ENCODE measurements at places on chromosomes 3 and 15. TPM values are rescaled to one million over a fixed set of nuclear protein-coding genes. Genes with fewer than 3 reads are reported as not detected.
A peak's percentile ranks its signal among the peaks of the same experiment; 100 is the strongest.

The NKIRAS1 gene
- polyA plus RNA-seq, result 17.1 TPM

The MYH15 gene
- polyA plus RNA-seq, result 0.63 TPM

The SNX22 gene
- polyA plus RNA-seq, result 1.9 TPM

The POTEB3 gene
- not detected for polyA plus RNA-seq

The C3orf85 gene
- 17.9 TPM for polyA plus RNA-seq

The PRSS50 gene
- 3.2 TPM for polyA plus RNA-seq

The DCUN1D1 gene
- polyA plus RNA-seq, result 62.2 TPM

The HMG20A gene
- 77.0 TPM for polyA plus RNA-seq

The CRYBG3 gene
- 27.3 TPM for polyA plus RNA-seq

The MST1R gene
- 2.8 TPM for polyA plus RNA-seq

DNA sequence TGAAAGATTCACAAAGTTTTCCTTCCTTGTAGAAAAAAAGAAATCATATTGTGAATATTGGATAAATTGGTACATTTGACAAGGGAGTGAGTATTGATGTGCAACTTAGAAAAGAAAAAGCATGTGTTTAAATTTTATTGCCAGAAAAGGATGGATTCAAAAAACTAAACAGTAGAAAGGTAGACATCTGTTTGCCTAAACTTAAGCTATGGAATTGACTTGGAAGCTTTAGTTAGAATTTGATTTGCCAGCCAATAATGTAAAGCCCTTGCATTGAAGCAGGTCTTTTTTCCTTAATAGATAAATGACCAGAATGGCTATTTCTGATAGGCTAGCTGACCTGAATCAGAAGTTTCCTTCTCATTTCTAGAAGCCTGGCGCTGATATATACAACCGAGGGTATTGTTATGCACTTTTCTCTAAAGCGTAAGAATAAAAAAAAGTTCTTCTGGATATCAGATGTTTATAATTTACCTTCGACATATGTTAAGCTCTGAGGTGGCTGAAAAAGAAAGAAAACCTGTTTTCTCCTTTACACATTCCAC is 4.2 kb downstream of the RARB start:
- no peak for DNase-seq

DNA sequence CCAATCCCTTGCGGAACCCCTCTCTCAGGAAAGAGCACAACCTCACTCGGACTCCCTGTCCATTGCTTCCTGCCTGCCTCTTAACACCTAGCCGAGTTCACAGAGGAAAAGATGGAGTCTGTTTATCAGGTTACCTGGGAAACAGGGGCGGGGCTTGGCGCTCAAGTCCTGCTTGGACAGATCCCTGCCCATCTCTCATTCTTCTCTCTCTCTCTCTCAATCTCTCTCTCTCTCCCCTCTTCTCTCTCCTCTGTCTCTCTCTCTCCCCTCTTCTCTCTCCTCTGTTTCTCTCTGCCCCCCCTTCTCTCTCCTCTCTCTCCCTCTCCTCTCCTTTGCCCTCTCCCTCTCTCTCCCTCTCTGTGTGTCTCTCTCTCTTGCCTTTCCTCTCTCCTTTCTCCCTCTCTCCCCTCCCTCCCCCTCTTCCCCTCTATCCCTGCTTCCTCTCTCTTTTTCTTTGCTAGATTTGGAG is at the start of gene EFHB:
EFHB (minus strand) TSS at position 120 of the 469 bp plus-strand sequence. CDS start 199 bp downstream, outside the sequence.
- peak; percentile 22 for DNase-seq

- no peak for DNase-seq
Measured at GRCh38 chr15:94000606-94001005, 230.8 kb upstream of the MCTP2 start.

- DNase-seq, result no peak
Measured at GRCh38 chr15:53591041-53591440, 168.4 kb downstream of the WDR72 start.

GRCh38 chr15:33226559-33227181 is 32.2 kb upstream of the FMN1 start:
- DNase-seq, result no peak

DNA sequence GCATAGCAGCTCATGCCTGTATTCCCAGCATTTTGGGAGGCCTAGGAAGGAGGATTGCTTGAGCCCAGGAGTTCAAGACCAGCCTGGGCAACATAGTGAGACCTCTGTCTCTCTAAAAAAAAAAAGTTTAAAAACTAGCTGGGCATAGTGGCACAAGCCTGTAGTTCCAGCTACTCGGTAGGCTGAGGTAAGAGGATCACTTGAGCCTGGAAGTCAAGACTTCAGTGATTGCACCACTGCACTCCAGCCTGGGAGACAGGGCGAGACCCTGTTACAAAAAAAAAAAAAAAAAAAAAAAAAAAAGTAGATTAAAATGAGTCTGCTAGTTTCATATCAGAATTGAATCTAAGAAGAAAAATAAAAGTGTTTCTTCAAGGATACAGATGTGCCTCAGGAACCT is 32.4 kb upstream of the ANPEP start:
- DNase-seq, result no peak

- no peak for DNase-seq
Measured at GRCh38 chr3:142929109-142929508, 34.4 kb downstream of the PAQR9 start.

- no peak for DNase-seq
Measured at GRCh38 chr3:145817870-145818483, 343.0 kb downstream of the PLOD2 start.

DNA sequence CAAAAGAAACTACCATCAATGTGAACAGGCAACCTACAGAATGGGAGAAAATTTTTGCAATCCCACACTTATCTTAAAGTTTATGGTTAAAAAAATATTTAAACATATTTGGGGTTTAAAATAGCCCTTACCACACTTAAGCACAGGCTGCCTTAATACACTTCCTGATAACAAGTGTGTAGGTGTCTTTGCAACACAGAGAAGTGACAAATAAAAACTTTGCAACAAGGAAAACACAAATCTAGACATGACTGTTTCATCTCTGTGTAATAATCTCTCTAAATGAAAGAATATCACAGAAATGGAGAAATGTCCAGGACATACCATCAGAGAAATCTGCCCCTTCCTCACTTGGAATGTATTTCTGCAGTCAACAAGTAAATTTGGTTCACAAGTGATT is 464.1 kb upstream of the ARHGEF26 start:
- no peak for DNase-seq

DNA sequence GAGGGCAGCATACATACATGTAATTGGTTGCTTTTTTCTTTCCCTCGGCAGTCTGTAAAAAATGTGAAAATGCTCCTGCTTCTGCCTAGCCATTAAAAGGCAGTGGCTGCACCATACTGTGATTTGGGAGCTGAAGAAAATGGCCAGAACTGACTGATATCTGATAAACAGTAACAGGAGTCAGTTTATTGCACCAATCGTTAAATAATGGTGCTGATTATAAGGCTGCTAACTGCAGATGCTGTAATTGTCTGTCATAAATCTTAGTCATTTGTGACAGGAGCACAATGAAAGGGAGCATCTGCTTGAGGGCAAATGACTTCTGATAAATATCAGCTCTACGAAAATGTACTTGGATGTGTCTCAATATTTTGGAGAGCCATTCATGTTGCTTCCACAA is 263.1 kb upstream of the DNAJC19 start:
- peak; percentile 0 for DNase-seq

- DNase-seq, result no peak
Measured at GRCh38 chr3:167798443-167798842, 62.9 kb downstream of the SERPINI1 start.

- no peak for DNase-seq
Measured at GRCh38 chr3:188256758-188257157, 102.8 kb downstream of the LPP start.

GRCh38 chr3:53941184-53941583 is 49.5 kb upstream of the SELENOK start:
- no peak for DNase-seq

- DNase-seq, result no peak
Measured at GRCh38 chr15:65982627-65983322, 113.5 kb downstream of the RAB11A start.

- DNase-seq, result no peak
Measured at GRCh38 chr3:77160931-77161497, 121.1 kb downstream of the ROBO2 start.

GRCh38 chr15:99944131-99944530 is 210.9 kb upstream of the LYSMD4 start:
- no peak for DNase-seq

GRCh38 chr15:33021806-33022389 is 172.6 kb downstream of the FMN1 start:
- peak; percentile 64 for DNase-seq

DNA sequence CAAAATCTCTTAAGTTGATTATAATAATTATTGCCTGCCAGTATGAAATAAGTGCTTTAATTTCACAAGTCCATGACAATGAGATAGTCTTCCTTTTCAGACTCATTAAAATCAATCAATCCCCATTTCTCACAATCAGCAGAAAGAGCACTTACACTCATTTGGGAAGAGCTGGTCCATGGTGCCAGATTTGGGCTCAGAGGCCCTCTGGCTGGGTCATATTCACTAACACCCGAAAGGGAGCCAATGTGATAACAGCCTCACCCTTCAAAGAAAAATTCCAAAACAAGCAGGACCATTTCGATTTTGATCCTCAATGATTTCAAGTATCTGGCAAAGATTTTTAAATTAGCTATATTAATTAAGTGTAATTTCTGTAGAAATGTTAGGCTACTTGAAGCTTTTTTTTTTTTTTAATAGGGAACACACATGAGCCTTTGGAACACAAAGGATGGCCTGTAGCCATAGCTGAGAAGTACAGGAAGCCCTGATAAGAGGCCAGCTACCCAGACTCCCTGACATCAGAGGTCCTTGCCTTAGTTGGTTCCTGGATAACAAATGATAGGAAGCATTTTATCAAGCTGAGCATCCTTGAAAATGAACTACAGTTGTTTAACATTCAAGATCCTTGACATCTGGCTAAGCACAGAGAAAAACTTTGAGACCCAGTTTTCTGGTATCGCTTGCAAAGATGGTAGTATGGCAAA is 17.1 kb downstream of the MCF2L2 start:
- no peak for DNase-seq

- DNase-seq, result no peak
Measured at GRCh38 chr3:69433121-69433968, 47.5 kb upstream of the FRMD4B start.

DNA sequence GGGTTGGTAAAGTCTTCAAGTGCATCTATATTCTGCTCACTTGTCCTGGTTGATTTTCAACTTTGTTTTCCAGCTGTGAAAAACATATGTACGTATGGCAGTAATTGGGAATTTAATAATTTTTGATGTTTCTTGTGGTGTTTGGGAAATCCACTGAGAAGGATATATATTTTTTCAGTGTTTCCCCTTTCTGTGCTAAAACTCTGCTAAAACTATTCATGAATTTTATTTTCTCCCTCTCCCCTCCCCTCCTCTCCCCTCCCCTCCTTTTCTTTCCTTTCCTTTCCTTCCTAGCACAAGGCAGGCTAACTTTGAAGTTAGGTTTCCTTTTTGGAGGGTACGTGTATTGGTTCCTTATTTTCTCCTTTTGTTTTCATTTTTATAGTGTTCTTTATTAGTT is 220.7 kb downstream of the PDCD6IP start:
- DNase-seq, result no peak

- DNase-seq, result no peak
Measured at GRCh38 chr15:47715856-47716445, 1.4 kb upstream of the SEMA6D start.

GRCh38 chr3:162019817-162020216 is 523.2 kb downstream of the OTOL1 start:
- no peak for DNase-seq

GRCh38 chr3:84965141-84965540 is 6.4 kb downstream of the CADM2 start:
- no peak for DNase-seq

DNA sequence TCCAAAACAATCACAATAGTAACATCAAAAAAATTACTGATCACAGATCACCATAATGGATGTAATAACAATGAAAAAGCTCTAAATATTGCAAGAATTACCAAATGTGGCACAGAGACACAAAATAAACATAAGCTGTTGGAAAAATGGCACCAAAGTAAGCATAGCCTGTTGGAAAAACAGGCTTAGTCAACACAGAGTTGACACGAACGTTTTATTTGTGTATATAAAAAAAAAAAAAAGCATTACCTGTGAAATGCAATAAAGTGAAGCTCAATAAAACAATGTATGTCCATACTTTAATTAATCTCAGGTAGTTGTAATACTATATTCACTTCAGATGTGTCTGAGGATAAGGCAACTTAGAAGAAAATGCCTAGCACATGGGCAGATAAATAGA is 77.1 kb downstream of the NR1I2 start:
- DNase-seq, result no peak

DNA sequence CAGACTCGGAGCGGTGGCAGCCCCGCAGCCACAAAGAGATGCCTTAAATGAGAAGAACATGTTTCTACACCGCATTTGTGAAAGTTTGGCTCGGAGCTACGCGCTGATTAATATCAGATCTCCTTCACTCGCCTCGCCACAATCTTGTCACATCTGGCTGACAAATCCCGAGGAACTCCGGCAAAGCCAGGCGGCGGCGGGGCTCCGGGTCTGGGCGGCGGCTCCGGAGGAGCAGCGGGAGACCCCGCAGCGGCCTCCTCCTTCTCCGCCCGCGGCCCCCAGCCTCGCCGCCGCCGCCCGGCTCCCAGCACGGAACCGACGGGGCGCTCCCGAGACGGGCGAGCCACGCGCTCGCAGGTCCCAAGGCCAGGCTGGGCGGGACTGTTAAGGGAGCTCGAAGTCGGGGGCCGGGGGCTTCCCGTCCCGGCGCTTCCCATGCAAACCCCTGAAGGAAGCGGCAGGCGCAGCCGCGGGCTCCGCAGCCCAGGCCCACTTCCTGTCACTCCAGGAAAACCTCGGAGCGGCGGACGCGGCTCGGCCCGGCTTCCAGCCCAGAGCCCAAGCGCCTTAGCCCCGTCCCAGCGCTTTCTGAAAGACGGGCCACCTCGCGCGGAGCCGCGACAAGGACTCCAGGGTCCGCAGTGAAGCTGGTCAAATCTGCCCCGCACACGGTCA is 1.2 kb downstream of the BNC1 start:
- DNase-seq, result peak; percentile 22

GRCh38 chr3:60056404-60056803 is 1006.6 kb upstream of the CFAP20DC start:
- no peak for DNase-seq

Data from left kidney (tissue), 8 donors.